Myocyte (in vitro differentiated cells): ENCODE measurements at places on chromosomes 5 and 9. TPM values are rescaled to one million over a fixed set of nuclear protein-coding genes. Genes with fewer than 3 reads are reported as not detected.
A peak's percentile ranks its signal among the peaks of the same experiment; 100 is the strongest.

Gene OTP
- total RNA-seq = not detected in 2 replicates

DNA sequence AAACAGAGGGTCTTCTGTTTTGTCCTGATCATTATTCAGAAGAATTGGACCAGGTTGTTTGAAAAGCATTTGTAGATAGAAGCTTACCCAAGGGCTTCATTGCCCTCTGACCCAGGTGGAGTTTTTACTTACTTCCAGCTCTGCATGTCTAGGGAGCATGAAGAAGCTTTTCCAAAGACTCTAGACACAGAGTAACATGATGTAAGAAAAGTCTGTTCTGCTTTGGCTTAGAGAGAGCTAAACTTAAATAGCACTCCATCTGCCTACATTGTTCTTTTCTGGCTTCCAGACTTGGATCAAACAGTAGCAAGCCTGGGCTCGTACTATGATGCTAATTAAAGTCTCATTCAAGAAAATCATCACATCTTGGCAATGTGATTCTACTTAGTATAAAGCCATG lies 112.1 kb downstream of the SNCAIP start:
- no peak for DNase-seq

- DNase-seq = no peak
Observed at GRCh38 chr9:86336058-86336457, 18.2 kb downstream of the TUT7 start.

- DNase-seq = no peak
Observed at GRCh38 chr9:99073985-99074901, 30.7 kb upstream of the TGFBR1 start.

- DNase-seq = peak; percentile 86
Observed at GRCh38 chr9:113524468-113524867, 60.9 kb downstream of the RGS3 start.

- DNase-seq = peak; percentile 34
Observed at GRCh38 chr5:40679913-40680681, at the start of gene PTGER4. Gene PTGER4, plus strand, starts transcription at chr5:40679915. Its CDS starts 1,079 bp downstream, at chr5:40680994.
